Karpas-422 (cell line): ENCODE measurements at places on chromosomes 3 and 15.

DNA sequence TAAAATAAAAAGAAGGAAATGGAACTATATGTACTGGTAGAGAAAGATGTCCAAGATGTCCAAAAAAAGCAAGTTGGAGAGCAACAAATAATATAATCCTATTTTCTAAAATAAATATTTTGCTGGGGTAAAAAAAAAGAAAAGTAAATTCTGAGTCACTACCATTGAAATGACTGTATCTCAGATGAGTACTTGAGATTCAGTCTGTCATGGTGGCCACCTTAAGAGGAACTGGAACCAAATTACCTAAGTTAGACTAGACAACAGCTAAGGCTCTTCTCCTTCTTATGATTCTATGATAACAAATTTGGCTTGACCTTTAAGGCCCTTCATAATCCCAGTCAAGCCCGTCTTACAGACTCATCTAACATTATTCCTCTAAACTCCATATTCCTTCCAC, 270.6 kb upstream of the HES1 start:
- peaks cover 6% of the 10 kb centered on the region for H3K4me1 ChIP-seq
- H3K36me3 ChIP-seq, result no peaks in the 10 kb centered on the region
- no peak overlapping the region for H3K27ac ChIP-seq
- H3K4me3 ChIP-seq, result no peak overlapping the region

DNA sequence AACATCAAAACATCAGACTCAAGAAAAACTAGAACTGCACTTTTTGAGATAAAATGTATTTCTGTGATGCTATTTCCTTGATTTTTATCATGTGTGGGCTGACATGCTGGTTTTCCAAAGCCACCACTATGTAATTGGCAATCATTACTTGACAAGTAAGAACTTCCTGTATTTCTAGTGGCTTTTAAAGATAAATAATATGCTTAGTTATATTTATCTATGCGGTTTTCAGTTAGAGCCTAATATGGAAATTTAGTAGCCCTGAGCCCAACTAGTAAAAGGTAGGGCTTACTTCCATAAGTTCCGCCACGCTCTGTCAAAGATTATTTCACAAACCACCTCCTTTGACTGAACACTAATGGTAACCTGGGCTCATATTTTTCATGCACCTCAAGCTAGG, 91.6 kb downstream of the PPARG start:
- DNase-seq, result no peak
- H3K27ac ChIP-seq, result no peak overlapping the region
- no peak overlapping the region for H3K4me3 ChIP-seq
- no peaks in the 10 kb centered on the region for H3K27me3 ChIP-seq

GRCh38 chr3:113535898-113536297, 3.5 kb downstream of the SIDT1 start:
- DNase-seq, result no peak
- H3K4me1 ChIP-seq, result peaks cover 20% of the 10 kb centered on the region
- no peak overlapping the region for H3K27ac ChIP-seq
- no peak overlapping the region for H3K4me3 ChIP-seq

DNA sequence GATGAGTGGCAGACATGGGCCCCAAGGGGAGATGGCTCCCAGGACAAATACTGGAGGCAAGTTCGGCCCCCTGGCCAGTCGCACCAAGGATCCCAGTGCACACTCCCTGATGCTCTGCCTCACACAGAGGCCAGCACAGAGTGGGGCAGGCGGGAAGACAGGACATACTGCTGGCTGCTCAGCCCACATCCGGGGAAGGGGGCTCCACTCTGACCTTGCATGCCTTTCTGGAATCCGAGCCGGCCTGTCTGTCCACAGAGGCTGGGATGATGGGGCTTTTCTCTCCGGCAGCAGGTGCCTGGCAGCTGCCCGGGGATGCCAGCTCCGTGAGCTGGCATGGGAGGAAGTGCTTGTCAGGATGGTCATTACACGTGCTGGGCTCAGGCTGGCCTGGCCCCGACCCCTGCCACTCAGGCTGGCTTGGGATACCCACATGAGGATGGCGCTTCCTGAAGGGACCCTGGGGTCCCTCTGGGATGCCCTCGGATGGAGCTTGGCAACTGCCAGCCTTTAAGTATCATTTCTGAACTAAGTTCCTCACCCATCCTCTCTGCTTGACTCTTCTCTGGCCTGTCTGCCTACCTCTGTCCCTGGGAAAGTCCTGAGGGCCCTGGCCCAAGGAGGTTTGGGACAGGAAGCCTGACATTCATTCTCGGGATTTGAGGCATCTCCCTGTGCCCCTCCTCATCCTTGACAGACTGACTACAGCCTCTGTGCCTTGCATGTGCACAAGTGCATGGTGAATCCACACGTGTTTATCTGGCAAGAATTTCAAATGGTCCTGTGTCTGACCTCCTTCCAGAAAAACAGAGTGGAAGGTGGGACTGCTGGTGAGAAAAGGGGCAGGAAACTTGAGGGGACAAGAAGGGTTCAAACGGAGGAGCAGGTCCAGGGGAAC, 46.5 kb downstream of the EXOG start:
- H3K27ac ChIP-seq, result no peak overlapping the region
- H3K4me3 ChIP-seq, result no peak overlapping the region
- H3K27me3 ChIP-seq, result no peaks in the 10 kb centered on the region
- no peak for DNase-seq
- no peaks in the 10 kb centered on the region for H3K36me3 ChIP-seq
